ENCODE measurements at places on chromosomes 4 and X.

DNA sequence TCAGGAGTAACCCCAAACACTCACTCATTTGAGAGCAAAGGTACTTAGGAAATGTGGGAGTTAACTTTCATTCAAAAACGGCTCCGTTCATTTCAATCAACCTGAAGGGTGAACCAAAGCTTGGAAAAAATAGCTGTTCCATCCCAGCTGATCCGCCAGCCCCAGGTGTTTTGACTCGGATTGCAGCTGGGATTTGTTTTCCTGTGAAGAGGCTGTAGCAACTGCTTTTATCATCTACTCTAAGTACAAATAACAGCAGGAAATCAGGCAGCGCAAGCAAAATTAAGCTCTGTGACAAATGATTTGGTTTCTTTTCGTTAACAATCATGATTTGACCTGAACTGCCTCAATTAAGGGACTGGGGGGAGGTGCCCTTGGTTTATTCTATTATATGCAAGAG lies 154.7 kb downstream of the BEND2 start:
- no peak for DNase-seq

GRCh38 chr4:88163336-88163735 lies 4.9 kb upstream of the ABCG2 start:
- DNase-seq = no peak

GRCh38 chrX:132016628-132017430 lies 6.3 kb upstream of the STK26 start:
- DNase-seq = no peak

GRCh38 chr4:159070742-159071141 lies 32.1 kb upstream of the RAPGEF2 start:
- no peak for DNase-seq

DNA sequence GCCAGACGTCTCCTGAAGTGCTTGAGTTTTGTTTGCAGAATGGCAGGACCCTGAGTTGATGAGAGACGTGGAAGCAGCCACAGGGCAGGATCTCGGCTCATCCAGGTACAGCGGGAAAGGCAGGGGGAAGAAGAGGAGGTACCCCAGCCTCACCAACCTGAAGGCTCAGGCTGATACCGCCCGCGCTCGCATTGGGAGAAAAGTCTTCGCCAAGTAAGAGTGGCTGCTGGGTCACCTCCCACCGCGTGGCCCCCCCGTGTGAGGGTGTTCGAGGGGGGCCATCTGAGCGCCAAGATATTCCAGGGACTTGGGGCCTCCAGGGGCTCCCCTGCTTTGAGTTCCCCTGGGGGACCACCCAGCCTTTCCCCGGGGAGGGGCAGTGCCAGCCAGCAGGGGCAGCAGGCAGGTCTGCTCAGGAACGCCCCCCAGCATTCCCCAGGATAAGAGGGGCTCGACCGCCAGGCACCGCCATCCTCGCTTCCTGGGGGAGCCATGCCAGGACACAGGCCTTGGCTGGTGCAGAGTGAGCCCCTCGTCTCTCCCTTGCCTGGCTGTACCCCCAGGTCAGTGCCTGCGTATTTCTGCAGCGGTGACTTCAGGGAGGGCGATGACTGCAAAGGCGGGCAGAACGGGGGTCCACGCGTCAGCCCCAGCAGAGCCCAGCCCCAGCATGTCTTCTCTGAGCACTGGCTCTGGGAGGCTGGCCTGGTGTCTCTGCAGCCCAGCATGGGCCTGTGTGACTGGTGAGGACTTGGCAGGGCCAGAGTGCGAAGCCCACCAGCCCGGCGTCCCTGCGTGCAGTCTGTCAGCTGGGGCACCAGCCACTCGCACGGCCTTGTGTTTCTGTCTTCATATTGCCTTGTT lies 22.3 kb downstream of the NKX1-1 start:
- DNase-seq = no peak

DNA sequence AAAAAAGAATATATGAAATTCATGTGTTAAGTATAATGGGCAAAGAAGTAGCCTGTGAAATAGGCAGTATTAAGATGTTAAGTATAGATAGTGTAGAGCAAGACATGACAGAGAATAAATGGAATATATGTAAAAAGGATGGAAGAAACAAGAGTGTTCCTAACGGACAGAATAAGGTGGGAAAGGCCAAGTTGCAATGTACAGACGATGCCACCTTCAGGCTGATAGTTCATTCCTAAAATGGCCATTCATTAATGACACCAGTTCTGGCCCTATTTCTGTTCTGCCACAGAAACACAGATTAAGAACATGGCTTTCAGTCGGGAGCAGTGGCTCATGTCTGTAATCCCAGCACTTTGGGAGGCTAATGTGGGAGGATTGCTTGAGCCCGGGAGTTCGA lies 4.4 kb upstream of the FAM184B start:
- no peak for DNase-seq

DNA sequence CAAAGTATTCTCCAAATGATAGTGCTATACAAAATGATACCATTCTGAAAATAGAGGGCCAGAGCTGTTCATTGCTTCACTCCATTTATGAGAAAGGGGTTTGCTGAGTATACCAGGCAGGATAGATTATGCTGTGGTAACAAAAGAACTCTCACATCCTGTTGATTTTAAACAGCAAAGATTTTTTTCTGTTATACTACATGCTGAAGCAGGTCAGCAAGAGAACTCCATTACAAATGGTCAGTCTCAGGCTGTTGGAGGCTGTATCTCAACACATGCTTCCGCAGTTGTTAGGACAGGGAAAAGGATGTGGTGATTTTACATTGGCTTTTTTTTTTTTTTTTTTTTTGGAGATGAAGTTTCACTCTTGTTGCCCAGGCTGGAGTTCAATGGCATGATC lies 13.7 kb upstream of the KLHL5 start:
- DNase-seq = peak; percentile 37

GRCh38 chr4:89765966-89766365 lies 71.0 kb downstream of the SNCA start:
- DNase-seq = no peak

GRCh38 chr4:100391863-100392262 lies 126.0 kb downstream of the EMCN start:
- DNase-seq = no peak

- DNase-seq = no peak
These were observed 71.7 kb downstream of the CFAP299 start for GRCh38 chr4:80407246-80407645.

- no peak for DNase-seq
These were observed 25.6 kb upstream of the TEX13C start for GRCh38 chrX:125293850-125294780.

GRCh38 chr4:34633241-34633640 lies 1611.1 kb downstream of the ARAP2 start:
- DNase-seq = no peak

DNA sequence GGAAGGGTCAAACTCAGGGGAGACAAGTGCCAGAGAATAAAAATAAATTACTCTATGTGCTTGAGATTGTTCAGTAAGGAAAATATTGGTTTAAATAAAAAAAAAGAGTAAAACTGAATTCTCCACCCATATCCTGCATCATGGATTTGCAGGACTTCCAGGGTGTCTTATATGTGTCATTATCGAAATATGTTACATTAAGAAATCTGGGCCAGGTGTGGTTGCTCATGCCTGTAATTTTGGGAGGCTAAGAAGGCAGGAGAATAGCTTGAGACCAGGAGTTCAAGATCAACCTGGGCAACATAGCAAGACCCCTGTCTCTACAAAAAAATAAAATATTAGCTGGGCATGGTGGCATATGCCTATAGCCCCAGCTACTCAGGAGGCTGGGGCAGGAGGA lies 104.9 kb downstream of the PPP3CA start:
- DNase-seq = no peak

DNA sequence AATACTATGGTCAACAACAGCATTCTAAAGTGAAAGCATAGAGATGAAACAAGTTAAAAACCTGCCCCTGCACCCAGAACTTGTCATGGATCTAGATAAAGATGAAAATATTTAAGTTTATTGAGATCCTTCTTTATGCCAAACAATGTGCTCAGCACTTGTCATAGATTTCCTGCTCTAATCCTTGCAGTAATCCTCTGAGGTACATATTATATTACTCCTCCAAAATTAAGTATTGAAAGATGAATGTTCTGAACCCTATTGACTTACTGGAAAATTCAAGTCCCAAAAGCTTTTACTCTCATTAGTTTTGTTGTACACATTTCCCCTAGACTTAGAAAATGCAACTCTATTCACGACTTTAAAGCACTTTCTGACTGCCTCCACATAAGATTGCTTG lies 35.6 kb downstream of the CAMK2D start:
- DNase-seq = no peak

DNA sequence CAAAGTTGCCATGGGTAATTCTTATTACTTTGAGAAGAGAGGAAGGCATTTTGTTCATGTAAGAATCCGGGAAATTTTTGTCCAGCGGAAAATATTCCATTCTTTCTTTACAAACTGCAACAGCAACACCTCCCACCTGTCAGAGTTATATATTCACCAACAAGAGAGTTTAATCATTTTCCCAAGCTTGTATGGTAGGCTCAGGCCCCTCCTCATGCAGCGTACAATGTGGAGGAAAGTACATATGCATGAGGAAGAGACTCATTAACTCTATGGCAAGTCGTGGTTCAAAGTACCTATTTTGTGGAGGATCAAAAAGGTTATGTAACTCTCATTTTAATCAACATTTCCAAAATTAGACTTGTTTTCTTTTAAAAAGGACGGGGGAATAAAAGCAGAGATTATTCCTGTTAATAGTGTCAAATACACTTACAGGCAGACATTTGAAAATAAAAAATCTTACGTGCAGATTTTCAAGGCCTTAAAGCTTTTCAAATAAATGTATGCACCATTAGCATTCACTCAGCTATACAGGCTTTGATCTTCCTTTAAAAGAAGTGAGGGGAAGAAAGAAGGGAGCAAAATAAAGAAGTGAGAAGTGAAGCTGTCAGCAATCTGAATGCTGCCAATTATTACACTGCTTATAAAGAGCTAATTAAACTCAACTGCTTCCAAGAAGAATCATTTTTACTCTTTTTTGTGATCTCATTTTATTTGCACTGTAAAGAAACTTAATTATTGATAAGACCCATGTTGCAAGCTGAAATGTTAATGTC lies 204.8 kb downstream of the FAT4 start:
- DNase-seq = no peak

DNA sequence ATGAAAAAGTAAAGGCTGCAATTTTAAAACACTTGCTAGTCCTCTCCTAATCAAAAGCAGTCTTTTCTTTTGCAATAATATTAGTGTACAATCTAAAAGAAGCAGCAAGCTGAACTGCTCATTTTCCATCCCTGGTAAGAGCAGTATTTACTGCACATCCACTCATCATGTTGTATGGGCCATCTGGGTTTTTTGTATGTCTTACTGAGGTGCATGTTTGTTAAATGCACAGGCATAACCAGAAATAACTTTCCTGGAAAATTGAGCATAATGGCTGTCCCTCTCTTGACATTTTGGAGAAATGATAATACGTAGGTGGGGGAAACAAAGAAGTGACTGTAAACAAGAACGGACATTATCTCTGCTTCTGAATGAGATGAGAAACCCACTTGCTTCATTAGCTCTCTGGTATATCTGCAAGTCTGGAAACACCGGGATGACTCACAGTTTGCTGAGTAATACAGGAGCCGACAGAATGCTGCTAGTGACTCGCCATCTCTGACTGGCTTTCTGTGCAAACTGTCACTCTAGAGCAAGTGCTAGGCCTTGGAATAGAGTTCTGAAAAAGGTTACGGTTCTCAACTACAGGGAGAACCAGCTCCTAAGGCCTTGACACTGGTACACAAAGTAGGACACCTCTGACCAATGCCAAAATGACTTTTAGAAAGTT lies 85.7 kb upstream of the MTM1 start:
- no peak for DNase-seq

DNA sequence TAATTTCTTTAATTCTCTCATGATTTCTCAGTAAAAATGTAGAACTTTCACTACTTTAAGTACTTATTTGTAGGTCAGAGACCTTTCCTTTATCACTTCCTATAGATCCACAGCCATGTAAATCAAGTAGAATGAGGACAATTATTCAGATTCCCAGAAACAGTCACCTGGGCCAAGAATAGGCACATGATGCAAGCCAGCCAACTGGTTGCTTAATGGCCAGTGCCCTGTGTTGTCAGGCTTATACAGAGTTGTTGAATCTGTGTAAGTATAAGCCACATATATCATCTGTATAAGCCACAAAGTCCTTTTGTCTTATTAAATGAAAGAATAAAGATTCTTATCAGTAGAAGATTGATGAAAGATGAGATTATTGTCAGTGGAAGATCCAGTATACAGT lies 5.2 kb downstream of the BANK1 start:
- no peak for DNase-seq

GRCh38 chr4:183635321-183635720 lies 23.7 kb downstream of the RWDD4 start:
- no peak for DNase-seq

DNA sequence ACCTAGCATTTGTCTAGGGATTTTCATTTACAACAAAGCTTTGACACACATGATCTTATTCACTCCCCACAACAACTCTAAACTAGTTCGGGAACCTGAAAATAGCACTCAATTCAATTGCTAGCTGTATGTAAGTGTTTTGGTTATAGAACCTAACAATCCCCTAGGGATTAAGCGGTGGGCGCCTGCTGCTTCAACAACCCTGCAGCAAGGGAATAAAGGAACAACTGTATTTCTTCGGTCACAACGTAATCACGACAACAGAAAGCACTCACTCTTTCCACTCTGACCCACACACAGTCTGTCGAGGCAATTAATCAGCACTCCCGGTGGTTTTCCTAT lies 674 bp upstream of the DIAPH2 start:
- DNase-seq = peak; percentile 49

- DNase-seq = no peak
These were observed 133.9 kb downstream of the CORIN start for GRCh38 chr4:47703956-47704355.

DNA sequence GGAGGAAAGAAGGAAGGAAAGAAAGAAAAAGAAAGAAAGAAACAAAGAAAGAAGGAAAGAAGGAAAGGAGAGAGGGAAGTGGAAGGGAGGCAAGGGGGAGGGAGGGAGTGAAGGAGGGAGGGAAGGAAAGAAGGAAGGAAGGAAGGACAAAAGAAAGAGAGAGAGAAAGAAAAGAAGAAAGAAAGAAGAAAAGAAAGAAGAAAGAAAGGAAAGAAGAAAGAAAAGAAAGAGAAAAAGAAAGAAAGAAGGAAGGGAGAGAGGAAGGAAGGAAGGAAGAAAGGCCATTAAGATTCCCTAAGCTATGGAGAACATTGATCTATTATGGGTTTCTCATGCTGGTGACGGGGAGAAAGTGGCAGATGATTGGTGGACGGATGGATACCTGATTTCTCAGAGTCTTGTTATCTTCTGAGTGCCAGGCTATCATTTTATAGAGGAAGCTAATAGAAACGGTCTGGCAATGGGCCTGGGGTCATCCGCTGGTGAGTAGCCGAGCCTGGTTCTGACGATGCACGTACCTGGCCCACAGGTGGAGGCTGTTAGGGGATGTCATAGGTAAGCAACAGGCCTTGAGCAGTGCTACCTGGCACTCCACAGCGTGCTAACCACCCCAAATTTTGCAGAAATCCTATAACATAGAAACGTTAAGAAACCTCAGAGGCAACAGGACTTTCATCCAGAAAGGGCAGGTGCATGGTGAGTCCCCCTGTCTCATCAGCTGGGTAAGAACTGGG lies 142.9 kb downstream of the SHOX start:
- DNase-seq = no peak

- no peak for DNase-seq
These were observed 186.4 kb upstream of the GALNT7 start for GRCh38 chr4:172982151-172982590.

All from OCI-LY7 (cell line).